Activated CD4-positive, alpha-beta T cell treated with anti-CD3 and anti-CD28 coated beads, Interleukin-2, amount 50 U/mL, for 4 hours (primary cell): ENCODE measurements at places on chromosomes 2 and 18.

GRCh38 chr18:78603102-78603983 is 376.3 kb upstream of the SALL3 start:
- DNase-seq: no peak

DNA sequence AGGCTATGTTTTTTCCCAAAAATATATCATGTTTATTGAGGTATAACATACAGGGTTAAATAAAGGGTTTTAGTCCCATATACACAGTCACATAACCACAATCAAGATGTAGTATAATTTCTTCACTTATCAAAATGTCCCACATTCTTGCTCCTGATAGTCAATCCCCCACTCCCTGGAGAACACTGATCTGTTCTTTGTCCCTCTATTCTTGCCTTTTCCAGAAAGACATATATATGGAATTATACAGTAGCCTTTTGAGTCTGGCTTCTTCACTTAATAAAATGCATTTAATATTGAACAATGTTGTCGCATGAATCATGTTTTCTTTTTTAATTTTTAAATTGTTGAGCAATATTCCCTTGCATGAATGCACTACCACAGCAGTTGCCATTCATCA is 1059.7 kb downstream of the TSN start:
- DNase-seq: no peak

- DNase-seq: no peak
These were observed 495.1 kb upstream of the CNTNAP5 start for GRCh38 chr2:123530004-123530403.

DNA sequence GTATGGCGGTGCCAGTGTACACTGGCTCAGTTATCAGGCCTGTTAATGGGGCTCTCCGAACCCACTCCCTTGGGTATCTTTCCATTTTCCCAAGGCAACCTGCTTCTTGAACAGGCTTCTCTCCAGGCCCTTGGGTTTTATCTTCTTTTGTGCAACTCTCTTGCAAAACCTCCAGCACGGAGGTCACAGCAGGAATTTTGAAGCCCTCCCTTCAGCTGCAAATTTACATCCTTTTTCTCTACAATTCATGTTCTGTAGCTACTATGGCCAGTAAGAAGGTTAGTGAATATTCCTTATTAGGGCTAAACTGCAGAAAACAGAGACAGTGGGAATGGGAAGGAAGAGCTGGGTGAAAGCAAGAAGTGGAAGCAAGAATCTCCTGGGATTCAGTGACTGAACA is 10.4 kb upstream of the NPAS2 start:
- no peak for DNase-seq

DNA sequence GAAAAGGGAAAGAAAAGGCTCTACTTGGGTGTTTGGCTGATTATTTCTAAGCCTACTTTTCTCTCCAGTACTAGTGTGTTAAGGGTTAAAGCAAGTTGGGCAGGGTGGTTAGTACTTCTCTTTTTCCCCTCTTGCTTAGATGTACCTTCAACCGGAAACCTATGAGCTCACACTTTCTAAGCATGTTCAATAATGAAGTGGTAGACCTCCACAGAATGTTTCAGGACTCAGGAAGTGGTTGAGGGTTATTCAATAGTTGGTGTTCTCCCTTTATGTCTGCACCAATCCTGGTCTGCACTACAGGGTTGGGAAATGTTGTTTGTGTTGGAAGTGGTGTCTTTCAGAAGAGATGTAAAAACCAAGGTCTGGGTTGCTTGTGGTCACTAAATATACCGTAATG is 137.1 kb downstream of the ZEB2 start:
- DNase-seq: no peak

DNA sequence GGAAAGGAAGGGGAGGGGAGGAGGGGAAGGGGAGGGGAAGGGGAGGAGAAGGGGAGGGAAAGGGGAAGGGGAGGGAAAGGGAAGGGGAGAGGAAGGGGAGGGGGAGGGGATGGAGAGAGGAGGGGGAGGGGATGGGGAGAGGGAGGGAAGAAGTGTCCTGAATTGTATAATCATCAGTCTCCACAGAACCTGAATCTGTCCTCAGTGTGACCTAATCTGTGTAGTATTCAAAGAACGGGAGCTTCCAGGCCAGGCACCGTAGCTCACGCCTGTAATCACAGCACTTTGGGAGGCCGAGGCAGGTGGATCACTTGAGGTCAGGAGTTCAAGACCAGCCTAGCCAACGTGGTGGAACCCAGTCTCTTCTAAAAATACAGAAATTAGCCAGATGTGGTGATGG is 41.1 kb upstream of the CCDC150 start:
- no peak for DNase-seq
